Stimulated activated CD8-positive, alpha-beta memory T cell treated with anti-CD3 and anti-CD28 coated beads, Interleukin-2, amount 100 ng/mL, for 1 hour (primary cell): ENCODE measurements at places on chromosomes 4 and X.

GRCh38 chrX:48698306-48698705 lies 1.8 kb downstream of the SUV39H1 start:
- DNase-seq: no peak

DNA sequence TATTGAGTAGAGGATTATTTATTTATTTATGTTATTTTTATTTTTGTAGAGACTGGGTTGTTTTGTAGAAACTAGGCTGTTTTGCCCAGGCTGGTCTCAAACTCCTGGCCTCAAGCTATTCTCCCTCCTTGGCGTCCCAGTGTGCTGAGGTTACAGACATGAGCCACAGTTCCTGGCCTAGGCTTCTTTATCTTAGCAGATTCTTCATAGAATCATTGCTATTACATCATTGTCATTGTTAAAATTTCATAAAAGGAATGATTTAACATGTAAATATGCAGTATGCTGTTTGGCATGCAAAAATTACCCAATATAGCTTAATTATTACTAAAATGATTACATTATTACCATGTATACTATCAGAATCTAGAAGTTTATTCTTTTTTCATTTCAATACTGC lies 24.2 kb downstream of the SULT1E1 start:
- no peak for DNase-seq

DNA sequence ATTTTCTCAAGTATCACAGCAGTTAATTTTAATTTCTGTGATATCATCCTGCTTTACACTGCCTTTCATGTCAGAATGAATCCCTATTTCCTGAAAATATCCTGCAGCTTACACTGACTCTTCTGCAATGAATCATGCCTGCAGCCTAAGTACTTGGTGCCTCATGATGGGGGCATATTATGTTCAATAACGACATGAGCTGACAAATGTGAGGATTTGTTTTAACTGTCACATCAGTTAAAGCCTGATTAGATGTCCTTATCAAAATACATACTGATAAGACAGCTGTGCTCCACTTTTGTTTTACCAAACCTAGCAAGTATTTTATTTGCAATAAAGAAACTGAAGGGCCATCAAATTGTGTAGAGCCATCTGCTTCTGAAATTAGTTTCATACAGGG lies 359.9 kb upstream of the AGA start:
- no peak for DNase-seq

DNA sequence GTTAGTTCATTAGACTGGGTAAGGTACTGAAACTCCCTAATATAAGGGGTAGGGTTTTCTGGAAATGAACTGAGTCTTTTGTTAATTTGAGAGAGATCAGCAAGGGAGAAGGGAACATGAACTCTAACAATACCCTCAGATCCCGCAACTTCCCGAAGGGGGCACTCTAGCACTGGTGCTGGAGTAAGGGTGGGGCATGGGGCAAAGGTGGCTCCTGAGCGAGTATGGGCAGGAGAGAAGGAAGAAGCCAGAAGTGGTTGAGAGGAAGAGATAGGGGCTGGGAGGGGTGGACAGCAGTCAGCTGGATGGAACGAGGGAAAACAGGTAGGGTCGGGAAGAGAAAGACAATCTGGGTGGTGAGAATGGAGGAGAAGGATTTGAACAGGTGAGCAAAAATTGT lies 183.2 kb upstream of the MAGEE2 start:
- DNase-seq: no peak

- DNase-seq: no peak
These were observed 474.8 kb upstream of the SLIT2 start for GRCh38 chr4:19776929-19777328.

GRCh38 chr4:78068481-78068880 lies 11.4 kb downstream of the FRAS1 start:
- no peak for DNase-seq

DNA sequence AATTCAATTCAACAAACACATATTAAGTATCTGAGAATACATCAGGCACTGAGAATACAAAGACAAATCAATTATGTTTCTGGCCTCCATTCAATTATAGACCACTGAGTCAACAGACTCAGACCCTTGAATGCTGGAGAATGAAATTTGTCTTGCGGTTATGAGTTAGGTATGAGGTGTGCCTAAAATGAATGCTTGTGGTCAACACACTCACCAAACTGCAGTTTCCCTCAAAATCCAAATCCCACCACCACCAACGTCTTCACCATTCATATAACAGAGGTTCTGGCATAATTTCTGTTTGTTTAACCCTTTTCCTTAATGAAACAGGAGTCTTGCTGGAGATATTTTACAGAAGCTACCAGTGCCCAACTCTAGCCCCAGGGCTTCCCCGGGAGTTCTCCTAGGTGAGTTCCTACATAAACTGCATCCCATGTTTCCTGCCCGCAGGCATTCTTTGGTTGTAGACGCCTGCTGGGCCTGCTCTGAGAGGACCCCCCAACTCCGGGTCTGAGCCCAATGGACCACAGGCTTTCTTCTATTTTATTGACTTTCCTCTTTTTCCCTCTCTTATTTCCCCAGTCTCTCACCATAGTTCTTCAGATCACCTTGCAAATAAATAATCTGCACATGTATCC lies 119.2 kb downstream of the DDX53 start:
- DNase-seq: no peak

DNA sequence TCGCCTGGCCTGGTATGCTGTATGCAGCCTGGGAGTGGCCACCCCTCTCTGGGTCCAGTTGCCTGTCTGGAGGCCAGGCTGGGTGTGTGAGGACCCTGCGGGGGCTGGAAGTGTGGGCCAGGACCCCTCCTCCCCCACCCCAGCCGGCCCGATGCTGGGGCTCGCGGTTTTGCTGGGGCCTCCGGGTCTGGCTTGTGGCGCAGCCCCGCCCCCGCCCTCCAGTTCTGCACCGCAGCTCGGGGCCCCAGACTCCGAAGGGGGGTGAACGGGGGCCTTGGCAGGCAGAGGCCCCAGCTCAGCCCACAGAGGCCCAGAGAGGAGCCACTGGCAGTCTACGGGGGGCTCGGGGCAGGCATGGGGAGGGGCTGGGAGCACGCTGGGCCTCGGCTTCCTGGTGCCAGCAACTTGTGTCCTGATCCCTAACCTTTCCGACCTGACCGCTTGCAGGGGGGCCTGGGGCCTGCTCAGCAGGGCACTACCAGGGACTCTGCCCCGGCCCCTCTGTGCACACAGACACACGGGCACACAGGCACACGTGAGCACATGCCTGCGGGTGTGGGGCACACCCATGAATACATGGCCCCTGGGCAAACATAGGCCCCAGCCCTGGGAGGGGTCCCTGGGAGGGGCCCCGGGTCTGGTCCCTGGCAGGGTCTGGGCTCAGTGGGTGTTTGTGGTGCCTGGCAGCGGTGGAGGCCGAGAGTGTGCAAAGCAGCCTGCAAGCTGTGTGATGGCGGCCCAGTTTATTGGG lies 21.4 kb upstream of the FGFR3 start:
- DNase-seq: no peak

DNA sequence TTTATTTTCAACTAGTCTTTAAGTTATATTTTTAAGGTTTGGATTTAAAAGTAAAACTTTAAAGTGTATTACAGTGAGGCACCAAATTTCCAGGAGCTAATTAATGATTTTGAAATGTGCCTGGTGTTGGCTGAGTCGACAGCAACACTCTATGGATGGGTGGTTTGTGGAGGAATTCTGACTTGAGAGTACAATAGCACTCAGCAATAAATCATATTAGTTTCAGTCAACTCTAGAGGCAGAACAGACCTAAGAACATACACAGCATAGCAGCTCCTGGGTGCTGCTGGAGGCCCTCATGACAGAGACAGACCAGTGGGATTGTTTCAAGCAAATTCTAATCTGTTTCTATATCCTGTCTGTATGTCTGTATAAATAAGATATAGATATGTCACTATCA lies 673.4 kb downstream of the TRIML1 start:
- no peak for DNase-seq

DNA sequence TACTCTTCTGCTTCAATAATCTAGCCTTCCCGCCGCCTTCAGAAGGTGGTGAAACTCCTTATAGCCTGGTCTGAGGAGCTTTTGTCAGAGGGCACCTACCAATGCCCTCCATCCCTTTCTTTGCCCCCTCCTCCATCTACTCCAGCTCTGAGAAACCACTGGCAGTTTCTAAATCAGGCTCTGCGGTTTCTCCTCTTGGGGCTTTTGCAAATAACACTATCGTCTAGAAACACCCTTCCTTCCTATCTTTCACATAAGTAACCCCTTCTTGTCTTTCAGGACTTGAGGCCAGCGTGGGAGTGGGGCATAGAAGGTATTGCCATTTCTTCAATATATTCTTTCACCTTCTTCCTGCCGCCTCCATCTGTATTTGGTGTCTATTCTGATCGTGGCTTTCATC lies 1.2 kb upstream of the EFHC2 start:
- DNase-seq: no peak

DNA sequence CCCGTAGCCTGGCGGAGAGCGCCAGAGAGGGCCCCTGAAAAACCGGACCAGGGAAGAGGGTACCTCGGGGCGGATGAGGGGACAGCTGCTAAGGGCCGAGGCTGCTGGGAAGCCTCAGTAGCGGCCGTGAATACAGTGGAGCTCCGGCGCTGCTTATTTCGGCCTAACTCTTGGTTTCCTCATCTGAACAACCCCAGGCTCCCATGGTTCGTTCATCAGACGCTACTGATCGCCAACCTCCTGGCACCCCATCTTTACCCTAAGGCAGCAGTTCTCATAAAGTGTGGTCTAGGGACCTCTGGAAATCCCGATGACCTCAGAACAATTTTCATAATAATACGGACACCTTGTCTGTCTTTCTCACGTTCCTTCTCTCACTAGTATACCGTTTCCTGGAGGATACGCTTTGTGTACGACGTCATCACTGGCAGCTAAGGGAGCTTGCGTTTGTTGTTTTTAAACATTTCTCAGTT lies 645 bp upstream of the RAB28 start:
- DNase-seq: peak; percentile 2
